Umbilical cord (tissue), 2 donors: ENCODE measurements at places on chromosomes 7 and 10. TPM values are rescaled to one million over a fixed set of nuclear protein-coding genes. Genes with fewer than 3 reads are reported as not detected.

Gene GIMAP6
- total RNA-seq: 8.7 TPM

Gene CPN1
- total RNA-seq: not detected

- no peak for DNase-seq
Observed at GRCh38 chr10:121580276-121581116, 17.7 kb downstream of the FGFR2 start.

Gene TRA2A
- 59.7 TPM for total RNA-seq

DNA sequence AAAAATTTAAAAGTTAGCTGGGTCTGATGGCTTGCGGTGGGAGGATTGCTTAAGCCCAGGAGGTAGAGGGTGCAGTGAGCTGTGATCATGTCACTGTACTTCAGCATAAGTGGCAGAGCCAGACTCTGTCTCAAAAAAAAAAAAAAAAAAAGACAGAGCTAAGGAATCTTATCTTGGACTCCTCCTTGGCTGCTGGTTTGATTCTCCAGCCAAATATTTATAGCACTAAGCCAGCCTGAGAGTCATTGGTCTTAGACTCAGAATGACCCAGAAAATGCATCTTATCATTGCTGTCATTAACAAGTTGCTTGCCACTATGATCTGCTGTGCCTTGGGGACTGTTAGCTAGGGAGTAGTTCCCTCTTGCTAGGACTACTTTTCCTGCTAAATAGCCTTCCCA lies 164.7 kb downstream of the GNAT3 start:
- peak; percentile 44 for DNase-seq

Gene PANK1
- total RNA-seq: 6.0 TPM

Gene KLF14
- total RNA-seq: 0.48 TPM

GRCh38 chr7:99617192-99617781 lies 541 bp downstream of the ZSCAN25 start:
- no peak for DNase-seq

GRCh38 chr7:108585843-108586242 lies 16.2 kb downstream of the DNAJB9 start:
- no peak for DNase-seq

Gene PLEKHA8
- 13.0 TPM for total RNA-seq

Gene MYO3A
- total RNA-seq: 4.3 TPM

Gene NUPR2
- total RNA-seq: not detected

- no peak for DNase-seq
Observed at GRCh38 chr7:94050046-94050445, 45.9 kb upstream of the BET1 start.

Gene CASP2
- 9.1 TPM for total RNA-seq

GRCh38 chr7:72040641-72041040 lies 371.5 kb downstream of the CALN1 start:
- DNase-seq: no peak

GRCh38 chr10:17062493-17062892 lies 67.1 kb downstream of the CUBN start:
- peak; percentile 74 for DNase-seq

DNA sequence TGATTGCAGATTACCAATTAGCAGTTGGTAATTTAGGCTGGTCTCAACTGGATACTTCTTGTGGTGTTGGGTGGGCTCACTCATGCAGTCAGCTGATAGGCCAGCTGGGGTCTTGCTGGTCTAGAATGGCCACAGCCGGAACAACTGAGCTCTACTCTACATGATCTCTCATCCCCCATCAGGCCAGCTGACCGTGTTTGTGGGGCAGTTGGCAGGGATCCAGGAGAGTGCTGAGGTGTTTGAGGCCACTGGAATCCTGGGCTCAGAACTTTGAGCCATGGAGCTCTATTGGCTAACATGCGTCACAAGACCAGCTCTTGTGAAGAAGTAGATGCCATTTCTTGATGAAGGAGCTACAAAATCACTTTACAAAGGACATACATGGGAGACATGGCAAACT lies 242.4 kb downstream of the GFRA1 start:
- DNase-seq: no peak

DNA sequence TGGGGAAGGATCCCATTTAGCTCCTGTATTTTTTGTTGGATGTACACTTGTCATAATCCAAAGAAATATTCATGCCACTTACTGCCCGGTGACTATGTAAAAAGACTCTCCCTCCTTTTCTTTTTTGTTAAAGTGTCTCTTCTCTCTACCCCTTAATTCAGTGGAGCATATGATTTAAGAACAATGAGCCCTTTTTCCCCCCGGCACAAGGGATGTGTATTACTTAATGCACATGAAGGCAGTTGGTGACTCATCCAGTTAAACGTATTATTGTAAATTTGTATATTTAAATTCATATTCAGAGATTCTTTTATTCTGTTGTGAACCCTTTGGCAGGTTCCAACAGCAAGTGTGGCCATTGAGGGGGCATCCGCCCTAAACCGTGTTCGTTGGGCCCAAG lies 241.9 kb downstream of the SLC25A13 start:
- DNase-seq: no peak

Gene VGF
- not detected for total RNA-seq

DNA sequence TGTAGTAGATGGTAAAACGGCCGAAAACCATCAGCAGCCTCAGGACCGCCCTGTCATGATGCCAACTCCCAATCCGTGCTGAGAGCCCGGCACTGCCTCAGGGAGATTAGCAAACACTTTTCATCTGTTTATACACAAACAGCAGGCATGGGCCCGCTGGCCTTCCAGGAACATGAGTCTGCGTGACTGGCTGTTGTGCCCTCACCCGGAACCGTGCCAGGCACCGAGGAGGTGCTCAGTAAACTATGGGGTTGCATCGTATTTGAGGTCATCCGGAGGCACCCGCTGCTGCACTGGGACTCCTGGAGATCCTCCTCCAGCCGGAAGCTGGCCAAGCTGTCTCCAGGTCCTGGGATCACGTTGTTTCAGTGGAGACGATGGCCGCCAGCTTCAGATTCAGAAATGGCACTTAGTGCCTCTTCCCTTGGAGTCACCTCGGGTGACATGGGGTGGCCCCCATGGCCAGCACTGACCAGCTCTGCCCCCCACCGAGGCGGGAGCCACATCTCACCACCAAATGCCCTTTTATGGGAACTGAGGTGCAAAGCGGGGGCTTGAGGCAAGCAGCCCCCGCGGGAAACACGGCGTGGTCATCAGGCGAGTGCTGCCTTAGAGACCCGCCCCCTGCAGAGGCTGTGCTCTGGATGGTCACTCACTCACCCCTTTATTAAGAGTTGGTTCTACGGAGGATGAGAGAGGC lies 585.9 kb downstream of the PTPRN2 start:
- no peak for DNase-seq

Gene SH2B2
- total RNA-seq: 0.96 TPM

Gene CALHM3
- not detected for total RNA-seq

Gene ENTPD7
- total RNA-seq: 19.0 TPM

Gene SPDYE6
- not detected for total RNA-seq
